NCI-H1417 treated with DMSO at 0.1 percent for 48 hours (cell line): ENCODE measurements at places on chromosomes 3 and 15.

- DNase-seq = no peak
Observed at GRCh38 chr3:2352134-2352762, 253.6 kb downstream of the CNTN4 start.

GRCh38 chr15:68894208-68894607 lies 36.1 kb upstream of the SPESP1 start:
- no peak for DNase-seq

GRCh38 chr3:194294199-194294894 lies 56.8 kb downstream of the CPN2 start:
- no peak for DNase-seq

GRCh38 chr15:76340803-76341365 lies 4.3 kb downstream of the ISL2 start:
- DNase-seq = peak; percentile 26

GRCh38 chr3:80408030-80408721 lies 640.4 kb upstream of the ROBO1 start:
- DNase-seq = peak; percentile 1

GRCh38 chr3:15451216-15452113 lies 24.1 kb downstream of the EAF1 start:
- DNase-seq = no peak

DNA sequence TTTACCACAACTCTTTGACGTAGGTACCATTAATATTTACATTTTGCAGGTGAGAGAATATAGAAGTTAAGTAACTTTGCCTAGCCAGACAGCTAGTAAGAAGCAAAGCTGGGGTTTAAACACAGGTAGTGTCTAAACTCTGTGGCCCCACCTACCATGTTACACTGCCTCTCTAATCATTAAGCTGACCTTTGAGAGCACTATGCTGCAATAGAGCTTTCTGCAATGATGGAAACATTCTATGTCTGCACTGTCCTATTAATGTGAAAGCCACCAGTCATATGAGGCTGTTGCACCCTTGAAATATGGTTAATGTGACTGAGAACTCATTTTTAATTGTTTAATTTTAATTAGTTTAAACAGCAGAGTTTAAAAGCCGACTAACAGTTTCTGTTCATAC lies 6.3 kb upstream of the RARB start:
- DNase-seq = no peak

DNA sequence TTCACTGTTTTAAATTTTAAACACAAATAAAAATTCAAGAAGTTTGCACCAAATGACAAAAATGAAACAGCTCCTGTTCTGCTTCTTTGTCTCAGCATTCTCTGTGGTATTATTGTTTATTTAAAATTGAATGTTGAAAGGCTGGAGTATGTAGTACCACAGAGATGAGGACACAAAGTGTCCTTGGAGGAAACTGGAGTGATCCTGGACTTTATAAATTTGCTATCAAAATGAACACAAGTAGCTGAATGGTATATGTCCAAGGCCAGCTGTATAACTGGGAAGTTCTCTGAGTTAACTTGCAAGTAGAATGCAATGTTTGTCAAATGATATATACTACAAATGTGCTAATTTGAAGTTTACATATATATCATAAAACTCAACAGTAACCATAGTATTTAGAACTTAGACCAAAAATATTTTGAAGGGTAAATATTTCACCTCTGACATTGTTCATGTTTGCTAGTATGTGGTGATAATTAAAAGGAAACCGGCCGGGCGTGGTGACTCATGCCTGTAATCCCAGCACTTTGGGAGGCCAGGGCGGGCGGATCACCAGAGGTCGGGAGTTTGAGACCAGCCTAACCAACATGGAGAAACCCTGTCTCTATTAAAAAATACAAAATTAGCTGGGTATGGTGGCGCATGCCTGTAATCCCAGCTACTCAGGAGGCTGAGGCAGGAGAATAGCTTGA lies 12.3 kb downstream of the BTLA start:
- DNase-seq = no peak

GRCh38 chr3:126997455-126998038 lies 14.6 kb downstream of the PLXNA1 start:
- no peak for DNase-seq

GRCh38 chr15:32033186-32033890 lies 3.0 kb downstream of the CHRNA7 start:
- DNase-seq = no peak

DNA sequence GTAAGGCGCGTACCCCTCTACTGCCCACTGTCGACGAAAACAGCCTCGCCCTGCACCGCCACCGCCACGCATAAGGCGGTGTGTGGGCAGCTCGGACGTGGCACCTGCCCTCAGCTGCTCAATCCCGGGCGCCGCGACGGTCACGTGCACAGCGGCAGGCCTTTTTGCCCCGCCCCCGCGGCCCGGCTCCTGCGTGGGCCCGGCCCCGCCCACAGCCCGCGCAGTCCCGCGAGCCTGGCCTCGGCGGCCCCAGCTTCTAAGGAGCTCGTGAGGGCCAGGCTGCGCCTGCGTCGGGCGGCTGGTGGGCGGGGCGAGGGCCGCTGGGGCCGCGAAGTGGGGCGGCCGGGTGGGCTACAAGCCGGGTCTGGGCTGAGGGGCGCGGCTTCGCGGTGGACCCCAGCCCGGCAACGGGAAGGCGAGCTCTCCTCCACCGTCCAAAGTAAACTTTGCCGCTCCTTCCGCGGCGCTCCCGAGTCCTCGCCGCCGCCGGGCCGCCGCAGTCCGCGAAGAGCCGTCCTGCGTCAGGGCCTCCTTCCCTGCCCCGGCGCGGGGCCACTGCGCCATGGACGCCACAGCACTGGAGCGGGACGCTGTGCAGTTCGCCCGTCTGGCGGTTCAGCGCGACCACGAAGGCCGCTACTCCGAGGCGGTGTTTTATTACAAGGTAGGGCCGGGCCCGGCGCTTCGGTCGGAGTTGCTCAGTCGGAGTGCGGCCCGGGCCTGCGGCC lies at the start of gene CAPN7:
Gene CAPN7 (plus strand): TSS at position 313 of the 728 bp plus-strand sequence. CDS start 250 bp downstream, at position 563.
- no peak for DNase-seq

GRCh38 chr15:38600236-38600635 lies 35.6 kb upstream of the RASGRP1 start:
- no peak for DNase-seq

- no peak for DNase-seq
Observed at GRCh38 chr3:9110802-9111201, 138.6 kb downstream of the SRGAP3 start.

DNA sequence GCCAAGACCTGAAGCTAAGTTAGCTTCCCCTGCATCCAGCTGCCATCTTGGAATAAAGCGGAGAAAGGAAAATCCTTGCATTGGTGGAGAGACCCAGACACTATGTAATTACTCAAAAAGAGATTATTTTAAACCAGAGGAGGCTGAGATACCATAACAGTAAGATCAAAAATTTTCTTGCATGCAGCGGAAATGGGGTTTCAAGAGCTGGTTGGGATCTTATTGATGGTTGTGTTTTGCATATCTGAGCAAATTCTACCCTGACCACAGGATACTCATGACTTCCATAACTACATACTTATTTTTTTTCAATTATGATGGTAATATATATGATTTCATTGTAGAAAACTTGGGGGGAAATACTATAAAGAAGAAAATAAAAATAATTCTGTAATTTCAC lies 17.5 kb downstream of the TMEM158 start:
- no peak for DNase-seq

DNA sequence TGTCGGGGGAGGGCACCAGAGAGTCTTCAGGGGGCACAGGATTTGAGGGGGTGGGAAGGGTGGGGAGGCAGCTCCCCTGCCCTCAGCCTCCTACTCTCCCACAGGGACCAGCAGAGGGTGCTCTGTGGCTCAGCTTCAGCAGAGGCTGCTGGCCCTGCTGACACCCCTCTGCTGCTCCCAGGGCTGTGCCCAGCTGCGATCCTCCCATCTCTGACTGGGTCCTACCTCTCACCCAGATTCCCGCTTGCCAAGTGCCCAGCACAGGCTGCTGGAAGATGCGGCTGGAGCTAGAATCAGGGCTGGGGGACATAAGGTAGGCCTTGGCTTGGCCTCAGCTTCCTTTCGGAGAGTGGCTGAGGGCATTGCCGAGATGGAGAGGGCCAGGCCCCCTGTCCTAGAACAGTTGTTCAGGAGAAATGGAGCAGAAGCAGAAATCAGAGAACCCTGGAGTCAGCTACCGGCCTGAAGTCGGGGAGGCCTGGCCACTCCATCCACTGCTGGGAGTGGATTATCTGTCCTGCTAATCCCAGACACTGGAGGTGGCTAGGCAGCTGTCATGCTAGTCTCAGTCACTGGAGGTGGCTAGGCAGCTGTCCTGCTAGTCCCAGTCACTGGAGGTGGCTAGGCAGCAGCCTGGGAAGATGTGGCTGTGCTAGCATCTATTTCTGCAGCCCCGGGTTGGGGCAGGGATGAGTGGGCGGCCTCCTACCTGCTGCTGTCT lies 3.9 kb downstream of the GRM2 start:
- DNase-seq = no peak

- DNase-seq = no peak
Observed at GRCh38 chr3:191100516-191100915, 98.5 kb upstream of the OSTN start.

DNA sequence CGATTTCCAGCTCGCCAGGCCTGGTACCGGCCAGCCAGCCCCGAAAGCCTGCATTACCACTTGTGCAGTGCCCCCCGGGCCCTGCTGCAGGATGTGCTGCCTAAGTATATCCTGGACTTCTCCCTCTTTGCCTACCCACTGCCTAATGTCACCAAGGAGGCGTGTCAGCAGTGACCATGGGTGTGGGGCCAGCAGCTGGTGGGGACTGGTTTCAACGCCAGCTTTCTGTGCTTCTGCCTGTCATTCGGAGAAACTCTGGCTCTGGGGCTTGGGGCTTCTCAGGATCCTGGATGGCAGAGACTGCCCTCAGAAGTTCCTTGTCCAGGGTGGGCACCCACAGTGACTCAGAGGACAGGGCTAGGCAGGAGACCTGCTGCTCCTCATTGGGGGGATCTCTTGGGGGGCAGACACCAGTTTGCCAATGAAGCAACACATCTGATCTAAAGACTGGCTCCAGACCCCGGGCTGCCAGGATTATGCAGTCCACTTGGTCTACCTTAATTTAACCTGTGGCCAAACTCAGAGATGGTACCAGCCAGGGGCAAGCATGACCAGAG lies 1.5 kb downstream of the CHST14 start:
- no peak for DNase-seq

DNA sequence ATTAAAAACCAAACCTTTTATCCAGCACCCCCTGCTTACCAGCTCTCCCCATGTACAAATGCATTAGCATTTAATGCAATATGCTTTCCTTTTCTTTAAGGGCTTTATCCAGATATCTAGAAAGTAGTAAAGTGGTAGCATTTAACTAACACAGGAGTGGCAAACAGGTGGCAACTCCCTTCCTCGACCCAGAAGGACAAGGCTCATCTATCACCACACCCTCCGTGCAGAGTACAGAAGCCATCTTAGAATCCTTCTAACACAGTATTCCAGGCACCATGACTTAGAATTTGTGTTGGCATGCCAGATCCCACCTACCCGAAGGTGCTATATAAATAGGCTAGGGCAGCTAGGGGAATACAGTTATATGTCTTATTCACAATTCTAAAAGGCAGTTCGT lies 148.6 kb upstream of the NSMCE3 start:
- no peak for DNase-seq

GRCh38 chr3:187039723-187040414 lies 99.4 kb downstream of the RPL39L start:
- no peak for DNase-seq

DNA sequence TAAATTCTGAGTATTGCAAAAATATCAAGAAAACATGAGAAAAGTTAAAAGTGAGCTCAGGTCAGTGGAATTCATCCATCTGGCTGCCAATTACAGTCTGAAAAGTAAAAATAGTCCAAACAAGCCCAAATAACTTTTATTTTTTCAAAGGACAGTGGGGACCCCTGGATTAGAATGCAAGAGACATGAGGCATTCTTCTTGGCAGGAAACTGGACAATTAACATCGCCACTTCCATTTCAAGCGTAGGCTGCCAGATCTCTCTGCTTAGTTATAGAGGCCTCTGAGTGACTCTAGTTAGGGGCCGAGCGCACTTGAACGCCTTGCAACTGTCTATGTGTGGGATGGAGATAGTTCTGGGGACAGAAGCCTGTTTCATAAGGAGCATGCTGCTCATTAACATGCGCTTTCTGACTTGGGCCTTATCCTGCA lies 189.1 kb downstream of the GHSR start:
- DNase-seq = no peak

GRCh38 chr3:114212646-114213045 lies 24.7 kb downstream of the ZNF80 start:
- DNase-seq = no peak

GRCh38 chr3:151604891-151605290 lies 128.8 kb upstream of the AADACL2 start:
- no peak for DNase-seq

DNA sequence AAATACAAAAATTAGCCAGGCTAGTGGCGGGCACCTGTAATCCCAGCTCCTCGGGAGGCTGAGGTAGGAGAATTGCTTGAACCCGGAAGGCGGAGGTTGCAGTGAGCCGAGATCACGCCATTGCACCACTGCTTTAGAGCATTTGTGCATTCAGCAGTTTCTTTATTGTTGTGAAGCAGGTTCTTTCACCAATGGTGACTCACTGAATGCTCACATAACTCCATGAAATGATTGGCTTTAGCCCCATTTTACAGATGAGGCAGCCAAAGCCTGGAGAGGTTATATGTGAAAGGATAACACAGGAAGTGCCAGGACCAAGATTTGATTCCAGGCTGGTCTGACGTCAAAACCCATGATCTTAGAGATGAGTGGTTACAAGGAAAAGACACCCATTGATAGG lies 195.2 kb downstream of the SLCO3A1 start:
- DNase-seq = no peak

DNA sequence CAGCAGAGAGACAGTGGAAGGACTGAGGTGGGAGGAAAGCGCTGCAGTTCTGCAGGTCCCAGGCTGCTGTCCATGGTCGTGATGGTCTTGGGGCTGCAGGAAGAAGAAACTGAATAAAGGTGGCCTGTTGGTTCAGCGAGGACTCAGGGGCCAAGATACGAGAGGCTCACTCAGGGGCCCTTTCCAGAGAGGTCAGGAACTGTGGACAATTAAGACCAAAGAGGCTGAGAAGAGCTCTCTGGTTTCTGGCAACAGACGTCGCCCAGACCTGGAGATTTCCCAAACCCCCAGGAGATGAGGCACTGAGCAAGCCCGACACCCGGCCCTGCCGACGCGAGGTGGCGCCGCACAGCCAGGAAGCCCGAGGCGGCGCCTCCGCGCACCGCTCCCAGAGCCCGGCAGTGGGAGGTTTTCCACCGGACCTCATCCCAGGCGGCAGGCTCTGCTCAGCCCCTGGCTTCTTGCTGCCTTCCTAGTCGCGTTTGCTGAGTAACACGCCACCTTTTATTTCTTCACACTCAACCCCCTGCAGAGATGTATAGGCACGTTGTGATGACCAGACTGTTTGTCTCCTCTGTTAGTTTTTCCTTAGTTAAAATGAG lies 56.4 kb upstream of the ARRDC4 start:
- peak; percentile 24 for DNase-seq
